ENCODE measurements at places on chromosomes 12 and 14.
A peak's percentile ranks its signal among the peaks of the same experiment; 100 is the strongest.

DNA sequence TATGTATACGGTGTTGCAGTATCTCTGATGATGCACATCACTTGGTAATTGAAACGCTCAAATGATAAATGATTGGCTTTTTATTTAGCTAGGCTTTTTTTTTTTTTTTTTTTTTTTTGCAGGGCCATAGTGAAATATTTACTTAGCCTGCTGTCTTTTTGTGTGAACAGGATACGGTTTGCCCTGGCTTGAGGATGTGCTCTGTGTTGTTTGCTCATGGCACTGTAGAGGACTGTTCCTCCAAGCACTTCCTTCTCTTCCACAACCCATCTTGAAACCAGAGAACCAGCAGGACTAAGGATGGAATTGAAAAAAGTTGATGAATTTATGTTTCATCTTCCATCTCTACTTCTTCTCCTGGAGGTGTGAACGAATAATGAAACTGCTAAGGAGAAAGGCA lies 15.5 kb upstream of the SSPN start:
- no peak for DNase-seq

DNA sequence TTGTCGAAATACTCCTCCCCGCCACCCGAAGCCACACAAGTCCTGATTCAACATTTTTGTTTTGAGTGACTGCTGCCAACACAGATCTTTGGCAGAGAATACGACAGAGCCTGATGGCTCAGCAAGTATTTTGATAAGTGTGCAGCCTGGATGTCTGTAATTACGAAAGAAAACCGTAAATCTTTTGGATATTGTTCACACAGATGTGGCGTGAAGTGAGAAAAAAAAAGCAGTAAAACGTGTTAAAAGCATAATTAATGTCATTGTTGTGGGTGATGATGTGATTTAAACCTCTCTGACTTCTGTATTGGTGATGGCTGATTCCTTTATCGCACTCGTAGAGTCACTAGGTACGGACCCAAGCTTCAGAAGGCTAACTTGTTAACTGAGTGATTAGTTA lies 98.7 kb downstream of the PHETA1 start:
- DNase-seq, result no peak

DNA sequence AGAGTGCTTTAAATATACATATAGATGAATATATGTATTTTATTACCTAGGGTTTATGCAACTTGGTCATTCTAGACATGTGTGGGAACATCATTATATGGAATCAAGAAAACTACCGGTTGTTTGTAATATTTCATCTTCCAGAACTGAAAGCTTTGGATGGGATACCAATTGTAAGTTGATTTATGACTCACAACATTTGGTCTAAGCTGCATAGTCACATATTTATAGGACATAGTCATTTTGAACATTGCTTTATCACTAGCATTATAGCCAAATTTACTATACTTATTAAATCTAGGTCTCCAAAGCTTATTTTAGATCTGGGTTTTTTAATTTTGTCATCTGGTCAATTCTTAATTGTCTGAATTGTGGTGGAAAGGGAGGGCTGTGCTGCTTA lies 83.7 kb upstream of the PCNX4 start:
- DNase-seq, result no peak

- DNase-seq, result no peak
Measured at GRCh38 chr12:24113701-24114100, 164.2 kb upstream of the SOX5 start.

DNA sequence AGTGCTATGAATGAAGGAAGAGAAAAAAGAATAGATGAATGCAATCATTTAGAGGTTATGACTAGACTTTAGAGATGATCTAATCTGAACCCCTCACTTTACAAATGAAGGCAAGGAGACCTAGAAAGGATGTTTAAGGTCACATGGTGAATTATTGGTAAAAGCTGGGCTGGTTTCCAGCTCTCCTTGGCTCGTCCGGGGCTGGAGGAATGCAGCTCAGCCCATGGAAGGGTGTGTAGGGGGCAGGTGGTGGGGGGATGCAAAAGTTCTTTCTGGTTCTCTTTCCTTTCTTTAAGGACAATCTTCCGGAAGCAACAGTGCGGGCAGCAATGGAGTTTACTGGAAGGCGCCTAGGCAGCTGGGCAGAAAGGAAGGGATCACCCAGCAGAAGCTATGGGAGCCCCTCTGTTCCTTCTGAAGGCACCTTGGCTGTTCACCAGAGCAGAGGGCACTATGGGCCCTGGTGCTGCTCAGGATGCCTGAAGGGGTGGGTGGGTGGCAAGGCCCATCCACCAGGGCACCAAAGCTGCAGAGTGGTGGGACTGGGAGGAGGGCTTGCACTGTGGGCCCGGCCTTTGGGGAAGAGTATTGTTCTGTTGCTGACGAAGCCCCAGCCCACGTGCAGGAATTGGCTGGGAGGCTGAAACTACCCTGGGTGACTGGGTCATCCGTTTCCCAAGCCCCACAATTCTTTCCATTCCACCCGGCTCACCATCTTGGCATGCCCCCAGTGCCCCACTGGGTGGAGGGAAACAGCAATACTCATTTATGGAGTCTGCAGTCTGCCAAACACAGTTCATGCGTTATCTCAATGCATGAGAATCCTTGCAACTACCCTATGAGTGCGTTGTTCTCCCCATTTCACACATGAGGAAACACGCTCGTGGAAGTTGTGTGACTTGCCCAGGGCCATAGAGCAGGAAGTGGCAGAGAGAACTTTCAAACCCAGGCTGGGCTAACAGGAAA lies 78.2 kb downstream of the IRF2BPL start:
- no peak for DNase-seq

DNA sequence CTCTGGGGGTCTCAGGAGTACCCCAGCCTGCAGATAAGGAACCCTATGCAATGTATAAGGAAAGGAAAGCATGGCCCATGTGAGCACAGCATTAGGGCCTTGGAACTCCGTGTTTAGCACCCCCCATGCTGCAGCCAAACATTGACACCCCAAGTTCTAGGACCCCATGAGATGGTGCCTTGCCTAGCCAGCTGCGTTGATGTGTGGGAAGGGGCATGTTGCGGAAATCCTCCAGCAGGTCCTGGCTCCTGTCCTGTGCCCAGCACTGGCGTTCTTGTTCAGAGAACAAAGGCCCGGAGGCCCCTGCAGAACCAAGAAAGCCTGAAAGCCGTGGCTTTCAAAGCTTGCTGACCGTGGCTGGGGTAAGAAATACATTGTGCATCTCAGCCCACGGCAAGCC lies 99.4 kb upstream of the DIO3 start:
- no peak for DNase-seq

GRCh38 chr12:101552277-101552676 lies 42.5 kb upstream of the MYBPC1 start:
- DNase-seq, result no peak

GRCh38 chr12:120290609-120291305 lies 946 bp downstream of the RNU4-2 start:
- DNase-seq, result peak; percentile 19

GRCh38 chr14:31411218-31411727 lies 9.1 kb downstream of the HEATR5A start:
- no peak for DNase-seq

GRCh38 chr12:104494793-104495158 lies 38.0 kb downstream of the CHST11 start:
- DNase-seq, result peak; percentile 38

DNA sequence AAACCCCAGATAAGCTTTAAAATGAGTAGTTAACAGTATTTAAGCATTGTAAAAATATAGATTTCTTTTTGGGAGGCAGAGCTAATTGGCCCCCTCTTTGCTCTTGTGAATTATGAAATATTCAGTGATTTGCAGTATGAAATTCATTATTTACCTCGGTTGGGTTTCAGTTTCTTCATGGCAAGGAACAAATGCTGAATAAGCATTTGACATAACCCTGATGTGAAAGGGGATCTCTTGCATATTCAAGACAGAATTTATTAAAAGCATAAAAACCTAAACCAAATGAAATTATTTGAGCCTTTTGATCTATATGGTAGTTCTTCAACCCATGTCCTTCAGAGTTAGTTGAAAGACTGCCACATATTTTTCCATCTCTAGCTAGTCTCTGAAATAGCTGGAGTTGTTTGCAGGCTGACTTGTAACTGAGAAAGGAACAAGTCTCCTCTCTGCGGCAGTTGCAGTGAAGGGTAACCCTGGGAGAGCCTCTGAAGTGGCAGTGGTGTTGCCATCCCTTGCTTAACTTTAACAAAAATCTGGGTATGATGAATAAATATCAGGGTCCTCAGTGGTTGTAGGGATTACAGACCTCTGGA lies 690 bp downstream of the AKAP6 start:
- DNase-seq, result no peak

DNA sequence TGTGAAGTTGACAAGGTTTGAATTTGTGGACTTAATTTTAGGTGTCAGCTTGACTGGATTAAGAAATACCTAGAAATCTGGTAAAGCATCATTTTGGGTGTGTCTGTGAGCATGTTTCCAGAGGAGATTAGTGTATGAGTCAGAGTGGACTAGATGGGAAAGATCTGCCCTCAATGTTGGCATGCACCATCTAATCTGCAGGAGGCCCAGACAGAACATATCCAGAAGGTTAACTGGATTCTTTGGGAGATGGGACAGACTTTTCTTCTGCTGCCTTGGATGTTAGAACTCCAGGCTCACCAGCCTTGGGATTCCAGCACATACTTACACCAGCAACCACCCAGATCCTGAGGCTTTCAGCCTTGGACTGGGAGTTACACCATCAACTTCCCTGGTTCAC lies 14.1 kb downstream of the SGPP1 start:
- no peak for DNase-seq

DNA sequence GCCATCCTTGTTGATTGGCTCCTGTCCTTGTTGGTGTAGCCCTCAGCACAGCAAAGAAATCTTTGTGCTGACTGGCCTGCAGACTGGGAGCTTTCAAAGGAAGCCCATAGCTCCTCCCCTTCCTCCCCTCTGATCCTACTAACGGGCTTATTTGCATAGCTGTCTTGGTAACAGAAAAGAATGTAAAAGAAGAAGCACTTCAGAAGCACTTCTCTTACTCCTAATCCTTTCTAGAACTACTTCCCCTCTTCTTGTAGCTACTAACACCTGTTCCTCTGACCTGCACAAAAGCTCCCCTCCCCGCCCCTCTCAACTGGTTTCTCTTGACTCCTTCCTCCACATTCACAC lies 14.3 kb upstream of the RIC8B start:
- peak; percentile 59 for DNase-seq

DNA sequence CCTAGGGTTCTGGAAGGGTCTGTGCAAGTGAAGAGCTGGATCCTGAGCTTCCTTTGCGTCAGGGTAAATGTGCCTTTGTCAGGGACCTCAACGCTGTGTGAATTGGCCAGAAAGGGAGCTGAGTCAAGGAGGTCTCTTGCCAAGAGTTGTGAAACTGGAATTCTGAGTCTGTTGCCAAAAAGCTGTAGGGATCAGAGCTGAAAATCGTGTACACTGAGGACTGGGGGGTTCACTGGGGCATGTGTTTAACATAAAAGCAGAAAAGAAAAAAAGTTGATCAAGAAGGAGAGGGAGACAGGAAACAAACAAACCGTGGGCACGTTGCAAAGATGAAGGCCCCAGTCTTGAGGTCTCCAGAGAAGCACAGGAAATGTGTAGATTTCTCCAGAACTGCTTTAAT lies 1081.5 kb downstream of the VRK1 start:
- DNase-seq, result peak; percentile 16
